ENCODE measurements at places on chromosomes 12 and 14.

DNA sequence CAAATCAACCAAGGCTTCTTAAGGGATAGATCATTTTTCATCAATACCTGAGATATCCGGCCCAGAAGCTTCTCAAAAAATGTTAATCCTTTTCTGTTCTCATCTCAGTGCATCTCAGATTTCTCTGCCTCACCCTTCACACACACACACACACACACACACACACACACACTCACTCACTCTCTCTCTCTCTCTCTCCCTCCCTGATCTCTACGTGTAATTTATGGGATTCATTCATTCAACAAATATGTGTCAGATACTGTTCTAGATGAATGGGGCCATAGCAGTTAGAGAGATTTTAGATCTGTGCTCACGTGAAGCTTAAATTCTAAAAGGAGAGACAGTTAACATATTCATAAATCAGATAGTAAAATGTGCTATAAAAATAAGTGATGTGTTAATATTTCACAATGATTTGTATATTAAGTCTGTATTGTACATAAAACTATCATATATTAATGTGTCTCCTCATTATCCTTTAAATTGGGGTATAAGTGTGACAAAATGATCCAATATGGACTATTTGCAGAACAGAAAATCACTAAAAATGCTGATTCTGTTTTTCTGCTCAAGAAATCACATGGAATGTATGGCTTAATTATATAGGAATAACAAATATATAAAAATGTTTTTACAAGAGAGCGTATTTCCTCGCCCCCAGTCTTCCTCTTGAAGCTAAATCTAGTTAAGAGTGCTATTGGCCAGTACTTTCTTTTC lies 7.3 kb upstream of the FRMD6 start:
- peak; percentile 53 for DNase-seq

DNA sequence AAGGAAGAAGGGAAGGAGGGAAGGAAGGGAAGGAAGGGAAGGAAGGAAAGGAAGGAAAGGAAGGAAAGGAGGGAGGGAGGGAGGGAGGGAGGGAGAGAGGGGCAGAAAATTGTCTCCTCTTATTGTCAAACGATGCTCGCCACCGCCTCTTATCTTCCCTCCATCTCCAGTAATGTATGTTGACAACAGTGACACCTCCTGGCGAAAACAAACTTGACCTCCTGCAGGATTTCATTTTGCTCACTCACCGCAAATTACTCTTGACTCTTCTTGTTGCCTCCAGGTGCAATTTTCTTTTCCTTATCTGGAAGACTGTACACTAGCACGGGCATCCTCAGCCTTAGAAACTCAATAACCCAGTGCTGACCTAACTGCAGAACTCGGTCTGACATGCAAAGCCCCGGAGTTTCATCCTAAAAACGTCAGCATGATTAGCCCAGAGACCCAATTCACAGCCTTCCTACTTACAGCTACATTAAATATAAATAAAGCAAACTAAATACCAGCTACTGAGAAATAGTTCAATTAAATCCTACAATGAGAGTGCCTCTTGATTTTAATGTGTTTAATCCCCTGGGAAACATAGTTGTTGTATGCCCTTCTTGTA lies 512.4 kb upstream of the TMPO start:
- DNase-seq: peak; percentile 32

DNA sequence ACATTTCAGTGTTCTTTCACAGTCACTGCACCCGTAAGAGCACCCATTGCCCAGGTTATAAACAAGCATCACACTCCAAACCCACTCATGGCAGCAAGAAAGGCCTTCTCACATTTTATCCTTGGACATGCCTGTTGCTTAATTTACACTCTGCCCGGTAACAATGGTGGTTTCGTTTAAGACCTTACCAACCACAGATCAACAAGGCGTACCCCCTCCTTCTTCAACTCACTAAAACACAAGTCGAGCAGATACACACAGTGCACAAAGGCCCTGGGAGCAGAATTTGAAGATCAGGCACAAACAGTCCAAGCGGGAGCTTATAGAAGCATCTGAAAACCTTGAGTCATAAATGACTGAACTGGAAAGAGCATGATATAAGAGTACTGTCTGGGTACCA lies 98.1 kb downstream of the GALC start:
- no peak for DNase-seq

- no peak for DNase-seq
These were observed 15.7 kb upstream of the CRY1 start for GRCh38 chr12:107108995-107109508.

GRCh38 chr14:51157012-51157411 lies 62.1 kb upstream of the TRIM9 start:
- DNase-seq: peak; percentile 16

GRCh38 chr12:88600272-88600671 lies 20.0 kb upstream of the KITLG start:
- DNase-seq: peak; percentile 88

DNA sequence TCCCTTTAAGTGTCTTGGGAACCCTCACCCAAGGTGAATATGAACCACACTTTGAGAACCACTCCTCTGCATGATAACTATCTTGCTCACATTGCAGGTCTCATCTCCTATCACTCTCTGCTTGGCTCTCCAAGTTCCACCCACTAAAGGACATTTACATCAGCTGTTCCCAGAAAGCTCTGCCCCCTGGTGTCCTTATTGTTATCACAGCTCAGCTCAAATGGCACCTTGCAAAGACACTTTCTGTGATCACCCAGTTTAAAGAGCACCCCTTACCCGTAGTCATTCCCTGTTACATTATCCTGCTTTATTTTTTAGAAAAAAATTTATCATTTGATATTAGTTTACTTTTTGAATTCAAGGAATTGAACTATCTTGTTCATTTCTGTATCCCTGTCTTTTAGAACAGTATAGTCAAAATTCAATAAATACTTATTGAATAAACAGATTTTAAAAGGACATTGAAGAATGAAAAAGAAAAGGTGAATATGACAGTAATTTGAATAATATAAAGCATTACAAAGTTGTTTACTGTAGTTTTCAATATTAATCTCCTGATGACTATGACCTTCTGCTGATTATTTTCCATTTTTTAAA lies 20.5 kb upstream of the GUCY2C start:
- DNase-seq: peak; percentile 42

DNA sequence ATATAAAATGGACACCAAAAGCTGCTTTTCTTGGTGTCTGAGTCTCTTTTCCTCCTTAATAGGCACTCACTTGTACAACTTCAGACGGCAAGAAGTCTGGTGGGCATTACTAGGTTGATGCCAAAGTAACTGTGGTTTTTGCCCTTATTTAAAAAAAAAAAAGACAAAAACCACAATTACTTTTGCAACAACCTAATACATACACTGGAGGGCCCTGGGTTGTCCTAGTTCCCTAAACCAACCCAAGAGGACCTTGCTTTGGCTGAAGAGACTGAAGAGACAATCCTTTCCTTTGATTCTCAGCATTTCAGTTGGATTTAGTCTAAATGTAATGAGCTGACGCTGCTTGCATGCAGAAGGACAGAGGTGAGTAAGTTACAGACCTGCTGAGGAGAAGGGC lies 16.2 kb upstream of the PLEKHG3 start:
- DNase-seq: no peak

- DNase-seq: no peak
These were observed 185.1 kb upstream of the VASH1 start for GRCh38 chr14:76576047-76576741.

Measured in fibroblast of skin of back (primary cell).